ENCODE measurements at places on chromosomes 16 and 17.

DNA sequence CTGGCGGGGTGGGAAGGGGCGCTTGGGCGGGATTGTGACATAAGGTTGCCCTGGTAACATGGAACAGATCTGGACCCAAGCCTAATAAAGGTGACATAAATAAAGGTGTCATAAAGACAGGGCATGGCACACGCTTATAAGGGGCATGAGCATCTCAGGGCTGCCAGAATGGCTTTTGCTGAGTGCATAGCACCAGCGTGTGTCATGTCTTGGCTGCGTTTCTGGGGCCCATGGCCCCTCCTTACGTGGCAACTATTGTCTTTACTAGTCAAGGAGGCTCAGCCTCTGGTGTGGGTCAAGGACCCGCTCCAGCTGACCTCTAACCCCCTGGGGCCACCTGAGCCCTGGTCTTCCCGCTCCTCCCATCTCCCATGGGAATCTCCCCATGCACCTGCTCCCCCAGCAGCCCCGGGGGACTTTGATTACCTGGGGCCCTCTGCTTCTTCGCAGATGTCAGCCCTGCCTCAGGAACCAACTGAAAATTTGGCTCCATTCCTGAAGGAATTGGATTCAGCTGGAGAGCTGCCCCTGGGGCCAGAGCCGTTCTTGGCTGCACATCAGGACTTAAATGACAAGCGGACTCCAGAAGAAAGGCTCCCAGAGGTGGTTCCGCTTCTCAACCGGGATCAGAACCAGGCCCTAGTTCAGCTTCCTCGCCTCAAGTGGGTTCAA, 13.9 kb downstream of the LRRC37B start:
- no peak for DNase-seq

GRCh38 chr17:43074869-43075268, 49.8 kb downstream of the RND2 start:
- DNase-seq: no peak

DNA sequence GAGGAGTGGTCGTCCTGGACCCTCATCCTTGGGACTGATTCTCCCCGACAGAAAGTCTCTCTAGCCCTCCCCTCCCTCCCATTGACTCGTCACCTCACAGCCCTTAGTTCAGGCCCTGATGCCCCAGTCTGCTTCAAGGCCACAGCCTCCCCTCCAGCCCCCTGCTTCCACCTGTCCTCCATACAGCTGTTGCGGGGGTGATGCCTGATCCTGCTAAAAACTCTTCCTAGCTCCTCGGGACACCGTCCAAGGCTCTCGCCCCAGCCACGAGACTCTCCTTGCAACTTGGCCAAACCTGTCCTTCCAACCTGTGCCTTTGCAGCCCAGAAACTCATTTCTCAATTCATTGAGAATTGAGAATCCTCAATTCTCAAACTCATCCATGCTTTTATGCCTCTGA, 6.8 kb downstream of the STAC2 start:
- DNase-seq: no peak

- no peak for DNase-seq
Observed at GRCh38 chr16:84246679-84247077, 6.9 kb upstream of the KCNG4 start.

DNA sequence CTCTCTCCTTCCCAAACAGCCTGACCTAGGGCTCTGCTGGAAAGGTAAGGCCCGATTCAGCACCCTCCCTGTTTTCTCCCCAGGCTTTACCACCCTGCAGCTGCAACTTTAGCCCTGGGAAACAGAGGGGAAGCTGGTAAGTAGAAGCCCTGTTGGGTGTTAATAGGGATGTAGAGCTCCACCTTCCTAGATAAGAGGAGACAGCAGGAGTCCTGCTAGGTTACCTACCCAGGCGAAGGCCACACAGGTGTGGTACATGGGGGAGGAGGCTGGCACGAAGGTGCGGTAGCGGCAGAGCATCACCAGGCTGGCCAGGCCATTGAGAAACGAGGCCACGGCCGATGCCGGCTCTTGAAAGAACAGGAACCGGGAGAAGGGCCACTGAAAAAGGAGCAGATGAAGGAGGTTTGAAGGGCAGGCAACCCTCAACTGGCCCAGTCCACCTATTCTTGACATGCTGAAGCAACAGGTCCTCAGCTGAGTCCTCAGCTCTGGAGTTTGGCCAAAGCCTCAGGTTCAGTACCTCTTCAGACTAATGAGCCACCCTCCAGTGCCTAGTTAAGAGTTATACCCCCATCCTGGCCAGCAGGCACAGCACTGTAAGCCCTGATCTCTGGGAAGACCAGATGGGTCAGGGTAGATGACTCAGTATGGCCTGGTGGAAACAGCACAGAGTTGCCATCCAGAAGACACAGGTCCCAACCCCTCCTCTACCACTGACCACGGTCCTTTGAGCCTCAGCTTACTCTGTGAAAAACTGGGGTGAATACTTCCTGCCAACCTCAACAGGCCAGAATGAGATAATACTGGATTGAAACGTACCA, 3.3 kb downstream of the PGAP3 start:
- DNase-seq: no peak

All from GM04503 (cell line).